ENCODE measurements at places on chromosomes 11 and 22.
A peak's percentile ranks its signal among the peaks of the same experiment; 100 is the strongest.

GRCh38 chr11:27938011-27938410 is 169.9 kb downstream of the KIF18A start:
- DNase-seq, result no peak

GRCh38 chr22:24144778-24145085 is 36.6 kb upstream of the SUSD2 start:
- DNase-seq, result no peak

DNA sequence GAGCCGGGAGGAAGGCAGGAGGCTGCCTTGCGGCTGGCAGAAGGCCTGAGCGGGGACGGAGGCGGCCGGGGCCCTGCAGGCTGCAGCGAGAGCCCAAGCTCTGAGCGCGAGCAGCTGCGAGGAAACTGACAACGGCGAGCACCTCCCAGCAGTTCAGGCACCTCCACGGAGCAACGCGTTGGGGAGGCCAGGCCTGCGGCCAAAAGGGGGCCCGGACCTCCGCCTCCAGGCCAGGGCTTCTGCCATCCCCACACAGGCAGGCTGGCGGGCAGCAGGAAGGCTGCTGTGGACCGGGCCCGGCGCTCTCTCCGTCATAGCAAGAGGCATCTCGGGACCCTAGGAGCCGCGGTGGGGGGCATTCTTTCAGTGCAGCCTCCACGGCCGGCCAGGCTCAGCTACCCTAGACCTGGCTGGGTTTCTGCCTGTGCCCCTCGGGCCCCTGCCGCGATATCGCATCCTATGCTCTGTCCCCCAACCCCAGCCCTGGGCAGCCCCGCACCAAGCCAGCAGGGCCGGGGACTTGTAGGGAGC is 22.9 kb upstream of the SLC22A12 start:
- DNase-seq, result no peak

GRCh38 chr22:46764779-46765485 is 2.5 kb downstream of the TBC1D22A start:
- DNase-seq, result no peak

- no peak for DNase-seq
Observed at GRCh38 chr11:123740787-123741158, 687 bp downstream of the ZNF202 start.

GRCh38 chr11:119752946-119753345 is 23.9 kb upstream of the NECTIN1 start:
- DNase-seq, result no peak

DNA sequence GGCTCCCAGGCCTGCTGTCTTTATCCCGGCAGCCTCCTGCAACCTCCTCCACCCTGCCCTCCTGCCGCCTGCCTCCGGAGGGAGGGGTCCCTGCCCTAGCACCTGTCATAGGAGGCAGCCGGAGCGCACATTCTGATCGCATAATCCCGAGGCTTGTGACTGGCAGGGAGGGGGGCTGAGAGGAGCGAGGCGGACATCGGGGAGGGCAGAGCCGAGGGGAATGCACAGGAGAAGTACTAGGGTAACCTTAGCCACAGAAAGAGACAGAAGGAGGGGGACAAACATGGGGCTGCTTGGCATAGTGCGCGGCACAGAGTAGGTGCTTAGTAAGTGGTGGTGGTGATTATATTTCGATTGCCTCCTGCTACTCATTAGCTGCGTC is 9.2 kb upstream of the ALX4 start:
- DNase-seq, result no peak

- no peak for DNase-seq
Observed at GRCh38 chr11:57964660-57965059, 59.0 kb upstream of the OR9Q1 start.

DNA sequence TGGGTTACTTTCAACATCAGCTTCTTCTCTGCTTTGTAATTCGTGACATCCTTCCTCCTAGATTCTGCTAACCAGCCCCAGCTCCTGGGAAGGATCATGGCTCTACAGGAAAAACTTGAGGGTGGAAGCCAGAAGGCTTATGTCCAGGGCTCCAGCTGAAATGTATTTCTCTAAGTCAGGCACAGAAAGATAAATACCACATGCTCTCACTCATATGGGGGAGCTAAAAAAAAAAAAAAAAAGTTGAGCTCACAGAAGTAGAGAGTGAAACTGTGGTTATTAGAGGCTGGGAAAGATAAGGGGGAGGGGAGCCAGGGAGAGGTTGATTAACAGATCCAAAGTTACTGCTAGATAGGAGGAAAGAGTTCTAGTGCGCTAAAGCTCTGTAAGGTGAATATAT is 74.9 kb downstream of the DSCAML1 start:
- no peak for DNase-seq

DNA sequence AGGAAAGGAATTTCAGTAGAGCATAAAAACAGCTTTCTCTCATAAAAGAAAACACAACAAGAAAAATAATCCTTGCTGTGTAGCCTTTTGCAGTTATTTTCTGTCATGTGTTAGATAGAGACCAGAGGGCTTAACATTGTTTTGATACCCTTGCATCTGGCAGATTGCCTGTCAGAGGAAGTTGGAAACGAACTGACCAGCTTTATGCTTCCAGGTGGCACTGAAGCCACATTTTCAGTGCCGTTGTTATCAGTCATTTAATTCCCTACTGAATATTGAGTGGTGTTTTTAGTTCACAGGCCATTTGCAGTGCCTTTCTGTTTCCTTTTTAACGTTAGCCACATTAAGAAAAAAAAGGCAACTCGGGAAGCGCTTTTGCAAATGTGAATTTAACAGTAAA is 21.5 kb upstream of the RAG2 start:
- no peak for DNase-seq

- no peak for DNase-seq
Observed at GRCh38 chr11:120708511-120709183, 197.1 kb downstream of the GRIK4 start.

GRCh38 chr11:8370812-8371515 is 107.3 kb upstream of the LMO1 start:
- no peak for DNase-seq

GRCh38 chr11:293852-294661 is 5.1 kb downstream of the PGGHG start:
- DNase-seq, result no peak

GRCh38 chr11:9825315-9825714 is 161.4 kb downstream of the SWAP70 start:
- no peak for DNase-seq

- DNase-seq, result no peak
Observed at GRCh38 chr11:35404388-35404775, 15.0 kb downstream of the SLC1A2 start.

- DNase-seq, result no peak
Observed at GRCh38 chr11:128400382-128401203, 186.8 kb downstream of the ETS1 start.

DNA sequence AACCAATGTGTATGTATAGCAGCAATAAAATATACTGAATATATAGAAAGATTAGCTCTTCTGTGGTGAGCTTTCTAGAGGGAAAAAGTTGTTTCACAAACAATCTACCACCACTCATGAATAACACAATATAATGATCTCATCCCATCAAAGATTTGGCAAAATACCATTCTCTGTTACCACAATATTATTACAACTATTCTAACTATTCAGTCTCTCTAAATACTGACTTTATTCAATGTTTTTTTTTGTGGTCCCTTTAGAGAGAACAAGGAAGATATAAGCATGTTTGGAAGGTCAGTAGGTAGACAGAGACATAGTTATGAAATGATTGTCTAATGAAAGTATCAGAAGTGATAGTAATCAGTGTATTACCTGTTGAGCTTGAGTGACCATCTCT is 7.8 kb downstream of the CCDC90B start:
- no peak for DNase-seq

GRCh38 chr11:104650234-104650633 is 248.0 kb downstream of the CASP12 start:
- DNase-seq, result no peak

DNA sequence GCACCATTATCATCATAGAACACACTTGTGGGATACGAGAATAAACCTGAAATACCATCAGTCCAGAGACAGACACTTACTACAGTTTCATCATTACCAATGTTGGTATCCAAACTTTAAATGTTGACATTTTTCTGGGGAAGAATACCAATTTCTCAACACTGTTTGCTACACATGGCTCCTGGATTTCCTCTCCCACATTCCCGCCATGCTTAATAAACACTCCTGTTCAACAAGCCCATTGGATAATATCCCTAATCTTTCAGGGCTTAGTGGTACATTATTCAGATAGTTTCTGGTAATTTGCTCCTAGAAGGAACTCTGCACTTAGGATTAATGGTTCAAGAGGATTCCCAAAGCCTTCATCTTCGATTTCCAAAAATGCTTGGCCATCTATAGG is 48.2 kb downstream of the CSF2RB start:
- no peak for DNase-seq

DNA sequence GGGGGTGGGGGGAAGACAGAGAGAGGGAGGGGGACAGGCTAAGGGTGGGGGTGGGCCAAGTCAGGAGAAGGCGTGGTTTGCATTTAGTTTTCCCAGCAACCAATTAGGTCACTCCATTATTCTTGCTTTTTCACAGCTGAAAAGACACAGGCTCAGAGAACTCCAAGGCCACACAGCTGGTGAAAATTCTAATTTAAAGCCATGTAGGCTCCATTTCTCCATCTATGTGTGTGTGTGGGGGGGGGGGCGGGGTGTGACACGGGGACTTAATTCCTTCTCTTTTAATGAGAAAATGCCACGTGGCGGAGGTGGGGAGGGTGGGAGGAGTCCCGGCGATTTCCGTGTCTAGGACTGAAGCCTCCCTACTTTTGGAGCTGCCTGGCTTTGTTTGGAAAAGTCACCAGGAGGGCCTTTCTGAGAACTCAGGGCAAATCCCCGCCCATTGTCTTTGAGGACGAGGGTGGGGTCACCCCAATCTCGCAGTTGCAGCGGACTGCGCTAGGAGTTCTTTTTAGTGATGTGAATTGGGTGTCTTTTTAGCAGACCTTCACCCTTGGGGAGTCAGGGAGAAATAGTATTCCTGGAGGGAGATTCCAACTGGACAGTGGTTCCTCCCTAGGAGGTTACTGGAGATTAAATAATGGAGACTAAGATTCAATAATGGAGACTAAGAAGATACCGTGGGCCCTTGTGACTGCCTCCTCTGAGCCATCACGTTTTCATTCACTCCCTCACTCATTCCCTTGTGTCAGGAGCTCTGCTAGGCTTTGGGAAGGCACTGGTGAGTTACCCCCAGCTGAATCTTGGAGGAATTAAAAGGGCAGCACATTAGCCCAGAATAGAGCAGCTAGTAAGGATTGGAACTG is 36.4 kb upstream of the PTPRJ start:
- no peak for DNase-seq

DNA sequence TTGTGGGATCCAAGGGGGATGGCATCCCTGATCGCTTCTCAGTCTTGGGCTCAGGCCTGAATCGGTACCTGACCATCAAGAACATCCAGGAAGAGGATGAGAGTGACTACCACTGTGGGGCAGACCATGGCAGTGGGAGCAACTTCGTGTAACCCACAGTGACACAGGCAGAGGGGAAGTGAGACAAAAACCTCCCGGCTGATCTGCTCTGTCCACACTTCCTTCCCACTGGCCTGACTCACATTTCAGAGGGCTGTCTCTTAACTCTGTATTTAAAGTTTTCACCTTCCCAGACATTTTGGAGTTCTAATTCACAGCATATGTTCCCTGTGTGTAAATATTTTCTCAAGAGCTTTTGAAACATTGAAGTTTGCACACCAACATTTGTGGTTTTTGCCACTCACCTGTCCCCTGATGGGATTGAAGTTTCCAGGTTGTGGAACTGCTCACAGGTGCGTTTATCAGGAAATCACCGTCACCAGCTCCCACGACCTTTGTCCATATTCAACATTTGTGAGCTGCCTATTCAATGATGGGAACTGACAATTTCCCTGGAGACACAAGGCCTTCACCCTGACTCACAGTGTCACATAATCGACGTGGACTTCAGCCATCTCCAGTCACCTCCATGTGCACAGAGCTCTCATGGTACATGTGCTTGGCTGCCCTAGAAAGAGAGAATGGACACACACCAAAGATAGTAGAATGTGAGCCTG is 99.2 kb downstream of the VPREB1 start:
- DNase-seq, result no peak

DNA sequence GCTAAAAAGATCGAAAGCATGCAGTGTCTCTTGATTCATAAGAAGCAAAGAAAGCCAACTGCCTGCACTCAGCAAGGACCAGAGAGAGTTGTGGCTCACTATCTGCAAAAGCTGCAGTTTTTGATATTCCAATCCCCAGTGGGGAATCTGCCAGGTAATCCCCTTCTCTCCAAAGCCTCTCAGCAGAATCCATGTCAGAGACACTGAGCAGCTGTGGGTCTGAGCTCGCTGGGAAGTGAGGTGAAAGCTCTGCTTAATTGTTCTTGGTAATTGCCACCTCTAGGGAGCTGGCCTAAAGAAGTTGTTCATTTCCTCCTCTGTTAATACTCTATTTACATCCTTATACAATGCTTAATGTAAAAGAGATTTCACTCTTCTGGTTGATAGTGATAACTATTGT is 261.3 kb upstream of the LRRC4C start:
- DNase-seq, result no peak

DNA sequence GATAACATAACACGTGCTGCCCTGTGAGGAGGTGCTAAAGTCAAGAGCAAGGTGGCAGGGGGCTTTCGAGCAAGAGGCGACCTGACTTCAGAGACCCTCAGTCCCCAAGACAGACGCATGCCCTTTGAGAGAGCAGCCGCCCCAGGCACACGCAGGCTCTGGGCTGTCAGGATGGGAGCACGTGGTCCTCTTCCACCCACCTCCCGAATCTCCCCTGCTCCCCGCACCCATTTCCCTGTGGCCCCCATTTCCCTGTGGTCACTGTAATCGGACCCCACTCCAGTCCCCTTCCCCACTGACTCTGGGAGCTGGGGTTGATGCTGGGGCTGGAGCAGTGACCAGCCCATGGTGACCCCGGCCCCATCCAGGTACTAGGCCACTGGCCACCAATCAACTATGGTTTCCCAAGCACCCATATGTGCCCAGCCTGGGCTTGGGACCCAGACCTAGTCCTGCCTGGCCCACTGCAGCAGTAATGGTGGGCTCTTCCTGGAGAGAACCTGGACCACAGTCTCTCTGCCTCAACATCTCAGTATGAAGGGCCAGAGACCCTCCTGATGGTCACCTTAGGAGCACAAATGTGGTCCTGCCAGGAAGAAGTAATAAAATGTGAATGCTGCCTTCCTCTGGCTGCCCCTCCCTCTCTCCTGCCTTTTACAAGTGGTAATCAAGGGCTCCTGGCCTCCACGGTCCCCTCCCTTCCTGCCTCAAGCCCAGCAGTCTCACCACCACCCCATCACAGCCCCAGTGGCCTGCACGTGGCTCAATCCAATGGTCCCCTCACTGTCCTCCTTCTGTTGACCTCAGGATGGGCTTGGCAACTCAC is 39.0 kb downstream of the IGLL5 start:
- DNase-seq, result no peak

- no peak for DNase-seq
Observed at GRCh38 chr22:37661160-37661924, 2.8 kb downstream of the PDXP start.

GRCh38 chr22:42438293-42438650 is 6.1 kb upstream of the NFAM1 start:
- DNase-seq, result no peak

GRCh38 chr11:76796511-76797198 is 13.5 kb downstream of the TSKU start:
- no peak for DNase-seq

- no peak for DNase-seq
Observed at GRCh38 chr11:12403122-12403996, 26.0 kb downstream of the PARVA start.

- peak; percentile 21 for DNase-seq
Observed at GRCh38 chr11:112723676-112724495, 237.3 kb upstream of the NCAM1 start.

Data from right atrium auricular region (tissue), 2 donors.